Endodermal cell (in vitro differentiated cells): ENCODE measurements at places on chromosomes 1 and 21.
A peak's percentile ranks its signal among the peaks of the same experiment; 100 is the strongest.

DNA sequence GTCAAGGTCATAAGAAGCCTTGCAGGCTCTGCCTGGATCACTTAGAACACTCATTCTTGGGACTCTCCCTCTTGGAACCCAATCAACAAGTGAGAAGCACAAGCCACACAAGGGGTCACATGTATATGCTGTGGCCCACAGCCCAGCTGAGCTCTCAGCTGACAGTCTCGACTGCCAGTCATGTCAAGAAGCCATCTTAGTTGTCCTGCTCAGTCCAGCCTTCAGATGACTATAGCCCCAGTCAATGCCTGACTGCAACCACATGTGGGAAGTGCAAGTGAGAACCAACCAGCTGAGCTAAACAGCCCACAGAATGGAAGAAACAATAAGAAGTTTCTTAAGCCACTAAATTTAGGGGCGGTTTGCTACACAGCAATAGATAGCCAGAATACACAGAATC lies 356.0 kb downstream of the KCNH1 start:
- H3K4me1 ChIP-seq, result no peaks in the 10 kb centered on the region
- no peak overlapping the region for H3K27ac ChIP-seq
- no peaks in the 10 kb centered on the region for H3K27me3 ChIP-seq
- DNase-seq, result no peak
- no peaks in the 10 kb centered on the region for H3K36me3 ChIP-seq

DNA sequence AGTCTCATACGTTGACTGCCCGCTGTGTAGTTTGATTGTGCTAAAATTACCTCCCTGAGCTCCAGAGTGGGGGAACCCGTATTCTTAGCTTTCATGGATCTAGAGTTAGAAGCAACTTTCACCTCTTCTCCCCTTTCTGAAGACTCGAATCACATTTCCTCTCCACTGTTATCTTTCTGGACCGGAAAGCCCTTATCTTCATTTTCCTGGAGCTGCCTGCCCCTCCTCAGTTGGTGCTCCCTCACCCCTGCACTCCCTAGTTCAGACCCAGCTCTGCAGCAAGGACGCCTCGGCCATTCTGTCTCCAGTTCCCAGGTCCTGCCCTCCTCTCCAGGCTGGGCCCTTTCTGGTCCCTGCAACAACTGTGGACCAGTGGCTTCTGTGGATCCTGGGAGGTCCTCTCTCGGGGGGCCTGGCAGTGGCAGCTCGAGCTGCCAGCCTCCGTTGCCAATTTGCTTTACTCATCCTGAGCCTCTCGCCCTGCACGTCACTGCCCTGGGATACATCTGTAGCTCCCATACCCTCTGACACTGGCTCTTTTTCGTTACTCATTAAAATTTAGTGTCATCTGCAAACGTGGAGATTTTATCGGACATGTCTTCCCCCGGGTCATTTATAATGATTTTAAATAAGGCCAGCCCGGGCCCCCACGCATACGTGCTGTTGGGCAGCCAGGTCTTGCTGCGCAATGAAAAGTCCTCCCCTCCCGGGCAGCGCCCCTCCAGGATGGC lies 141.5 kb upstream of the VAMP3 start:
- no peaks in the 10 kb centered on the region for H3K36me3 ChIP-seq
- no peaks in the 10 kb centered on the region for H3K4me1 ChIP-seq
- DNase-seq, result no peak
- no peak overlapping the region for H3K27ac ChIP-seq
- no peak overlapping the region for H3K4me3 ChIP-seq
- no peaks in the 10 kb centered on the region for H3K27me3 ChIP-seq

DNA sequence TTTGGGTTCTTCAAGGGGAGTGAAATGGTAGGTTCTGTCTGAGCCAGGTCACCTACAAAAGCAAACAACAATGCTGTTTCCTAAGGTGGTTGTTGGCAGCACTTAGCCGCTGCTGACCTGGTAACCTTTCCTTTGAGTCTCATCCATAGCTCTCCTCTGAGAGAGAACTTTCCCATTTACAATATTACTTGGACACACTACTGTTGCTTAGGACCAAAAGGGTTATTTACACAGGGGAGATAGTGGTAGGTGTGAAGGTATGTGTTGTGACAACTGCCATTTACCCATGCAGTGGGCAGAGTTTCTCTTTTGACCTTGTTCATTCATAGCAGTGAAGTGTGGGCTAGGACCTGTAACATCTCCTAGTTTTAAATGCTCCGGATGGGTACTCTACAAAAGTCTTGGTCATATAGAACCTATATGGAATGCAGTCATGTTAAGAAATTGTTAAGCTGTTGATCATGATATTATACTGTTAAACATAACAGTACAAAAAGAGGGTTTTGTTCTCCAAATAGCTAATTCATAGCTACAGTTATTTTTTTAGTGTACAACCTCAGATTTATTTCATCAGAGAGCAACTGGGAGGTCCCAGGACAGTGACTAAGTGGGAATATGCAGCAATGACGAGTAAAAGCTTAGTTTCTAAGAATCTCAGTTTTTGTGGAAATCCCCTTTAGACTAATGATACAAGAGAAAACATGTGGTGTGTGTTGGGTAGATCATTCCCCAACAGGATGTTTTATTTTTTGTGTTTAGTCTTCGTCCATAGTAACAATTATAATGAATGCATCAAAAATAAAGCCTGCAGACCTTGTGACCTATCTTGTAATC lies 219.7 kb downstream of the NFIA start:
- H3K36me3 ChIP-seq, result no peaks in the 10 kb centered on the region
- peaks cover 14% of the 10 kb centered on the region for H3K4me1 ChIP-seq
- no peaks in the 10 kb centered on the region for H3K27me3 ChIP-seq
- H3K4me3 ChIP-seq, result no peak overlapping the region
- no peak for DNase-seq

- no peaks in the 10 kb centered on the region for H3K4me1 ChIP-seq
- H3K27ac ChIP-seq, result peak within 1 kb of the TSS; percentile 26
- peak; percentile 79 for DNase-seq
- no peaks in the 10 kb centered on the region for H3K36me3 ChIP-seq
- peak within 1 kb of the TSS; percentile 85 for H3K4me3 ChIP-seq
Observed at GRCh38 chr1:235866205-235866912, at the start of gene LYST. Gene LYST, minus strand, starts transcription at chr1:235866906. Its CDS starts 36,489 bp downstream, at chr1:235830417.

DNA sequence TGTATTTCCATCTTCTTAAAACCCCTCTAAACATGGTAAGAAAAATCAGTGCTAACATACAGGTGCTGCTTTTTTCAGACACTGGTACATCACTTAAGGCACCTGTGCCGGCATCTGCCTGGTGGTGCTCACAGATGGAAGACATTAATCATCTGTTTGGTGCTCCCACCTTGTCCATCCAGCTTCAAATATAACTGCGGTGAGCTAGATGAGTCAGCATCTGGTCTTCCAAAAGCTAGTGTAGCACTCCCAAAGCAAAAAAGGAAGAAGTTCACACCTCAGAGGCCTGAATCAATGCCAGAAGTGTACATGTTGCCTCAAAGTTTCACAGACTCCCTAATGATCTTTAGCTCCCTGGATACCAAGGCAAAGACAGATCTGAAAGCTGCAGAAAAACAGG lies 44.4 kb downstream of the TM2D1 start:
- peaks cover 27% of the 10 kb centered on the region for H3K27me3 ChIP-seq
- H3K36me3 ChIP-seq, result peaks cover 17% of the 10 kb centered on the region
- H3K4me3 ChIP-seq, result no peak overlapping the region
- no peaks in the 10 kb centered on the region for H3K4me1 ChIP-seq
- DNase-seq, result no peak
- H3K27ac ChIP-seq, result no peak overlapping the region

GRCh38 chr1:214120191-214120590 lies 132.4 kb downstream of the PROX1 start:
- no peaks in the 10 kb centered on the region for H3K36me3 ChIP-seq
- no peak overlapping the region for H3K4me3 ChIP-seq
- DNase-seq, result no peak
- H3K27me3 ChIP-seq, result no peaks in the 10 kb centered on the region
- H3K4me1 ChIP-seq, result peaks cover 6% of the 10 kb centered on the region

- peaks cover 28% of the 10 kb centered on the region for H3K4me1 ChIP-seq
- no peak overlapping the region for H3K4me3 ChIP-seq
- no peaks in the 10 kb centered on the region for H3K36me3 ChIP-seq
- H3K27me3 ChIP-seq, result no peaks in the 10 kb centered on the region
- DNase-seq, result peak; percentile 38
Observed at GRCh38 chr1:93769777-93770176, 88.1 kb upstream of the BCAR3 start.

DNA sequence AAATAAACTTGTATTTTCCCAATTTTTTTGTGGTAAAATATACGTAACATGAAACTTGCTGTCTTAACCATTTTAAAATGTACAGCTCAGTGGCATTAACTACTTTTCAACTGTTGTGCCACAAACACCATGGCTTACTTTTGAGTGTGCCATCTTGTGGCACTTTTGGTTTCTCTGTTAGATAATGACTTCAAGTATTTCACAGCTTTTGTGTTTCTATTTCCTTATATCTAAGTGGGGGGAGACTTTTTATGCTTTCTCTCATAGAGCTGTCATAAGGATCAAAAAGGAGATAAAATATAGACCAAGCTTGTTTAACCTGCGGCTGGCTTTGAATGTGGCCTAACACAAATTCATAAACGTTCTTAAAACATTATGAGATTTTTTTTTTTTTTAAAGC lies 44.3 kb downstream of the CDC14A start:
- H3K27me3 ChIP-seq, result no peaks in the 10 kb centered on the region
- no peak for DNase-seq
- H3K4me1 ChIP-seq, result no peaks in the 10 kb centered on the region
- H3K36me3 ChIP-seq, result peaks cover 33% of the 10 kb centered on the region

DNA sequence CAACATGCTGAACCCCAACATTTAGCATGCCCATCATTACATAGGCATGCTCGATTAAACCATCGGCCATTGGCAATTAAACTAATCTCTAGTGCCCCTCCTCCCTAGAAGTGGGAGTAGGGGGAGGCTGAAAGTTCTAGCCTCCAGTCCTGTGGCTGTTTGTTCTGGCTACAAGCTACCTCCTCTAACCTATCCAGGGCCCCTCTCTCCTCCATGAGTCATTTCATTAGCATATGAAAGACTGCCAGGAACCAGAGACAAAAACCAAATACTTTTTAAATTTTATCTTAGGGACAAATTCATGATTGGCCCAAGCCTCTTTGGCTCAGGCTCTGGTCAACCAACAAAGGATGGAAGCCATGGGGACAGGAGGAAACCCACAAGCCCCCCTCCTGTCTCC lies 231.1 kb downstream of the CACNA1E start:
- H3K36me3 ChIP-seq, result no peaks in the 10 kb centered on the region
- no peak overlapping the region for H3K4me3 ChIP-seq
- no peaks in the 10 kb centered on the region for H3K4me1 ChIP-seq
- peaks cover 94% of the 10 kb centered on the region for H3K27me3 ChIP-seq
- H3K27ac ChIP-seq, result no peak overlapping the region

GRCh38 chr1:54754486-54755285 lies 9.6 kb downstream of the PARS2 start:
- H3K27me3 ChIP-seq, result peaks cover 10% of the 10 kb centered on the region
- H3K36me3 ChIP-seq, result peaks cover 13% of the 10 kb centered on the region
- H3K4me3 ChIP-seq, result no peak overlapping the region
- no peaks in the 10 kb centered on the region for H3K4me1 ChIP-seq
- H3K27ac ChIP-seq, result no peak overlapping the region

DNA sequence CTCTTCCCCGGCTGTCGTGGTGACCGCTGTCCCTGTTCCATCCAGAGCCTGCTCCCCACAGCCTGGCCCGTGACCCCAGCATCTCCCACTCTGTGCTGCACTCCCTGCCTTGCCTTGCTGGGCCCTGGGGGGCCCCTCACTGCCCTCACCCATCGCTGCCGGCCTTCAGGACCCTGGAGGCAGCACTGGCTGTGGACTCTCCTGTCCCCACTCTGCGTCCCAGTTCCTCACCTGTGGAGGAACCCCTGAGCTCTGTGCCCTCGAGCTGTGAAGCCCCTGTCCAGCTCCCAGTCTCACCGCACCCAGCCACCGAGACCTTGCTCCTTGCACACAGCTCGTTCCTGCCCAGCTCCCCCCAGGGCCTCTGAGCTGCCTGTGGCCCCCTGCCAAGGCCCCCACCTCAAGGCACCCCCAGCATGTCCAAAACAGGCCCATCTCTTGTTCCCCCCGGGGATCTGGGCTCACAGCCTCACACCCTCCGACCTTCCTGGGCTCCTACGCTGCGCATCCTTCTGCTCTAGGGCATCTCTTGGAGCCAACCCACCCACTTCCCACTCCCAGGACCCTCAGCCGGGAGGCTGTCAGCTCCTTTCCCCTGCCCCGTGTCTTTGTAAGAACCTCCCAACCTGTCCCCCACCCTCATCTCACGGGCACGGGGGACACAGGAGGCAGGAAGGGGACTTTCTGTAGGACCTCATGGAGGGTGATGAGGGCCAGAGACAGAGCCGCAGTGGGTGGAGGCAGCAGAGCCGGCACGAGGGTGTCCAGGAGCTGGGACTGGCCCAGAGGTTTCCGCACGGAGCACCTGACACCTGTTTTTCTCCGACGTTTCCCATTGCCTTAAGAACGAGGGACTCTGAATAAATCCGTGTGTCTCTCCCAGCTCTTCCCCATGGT lies 109.3 kb downstream of the WDR4 start:
- H3K27ac ChIP-seq, result no peak overlapping the region
- H3K4me3 ChIP-seq, result no peak overlapping the region
- H3K36me3 ChIP-seq, result peaks cover 65% of the 10 kb centered on the region
- no peaks in the 10 kb centered on the region for H3K4me1 ChIP-seq
- no peak for DNase-seq

DNA sequence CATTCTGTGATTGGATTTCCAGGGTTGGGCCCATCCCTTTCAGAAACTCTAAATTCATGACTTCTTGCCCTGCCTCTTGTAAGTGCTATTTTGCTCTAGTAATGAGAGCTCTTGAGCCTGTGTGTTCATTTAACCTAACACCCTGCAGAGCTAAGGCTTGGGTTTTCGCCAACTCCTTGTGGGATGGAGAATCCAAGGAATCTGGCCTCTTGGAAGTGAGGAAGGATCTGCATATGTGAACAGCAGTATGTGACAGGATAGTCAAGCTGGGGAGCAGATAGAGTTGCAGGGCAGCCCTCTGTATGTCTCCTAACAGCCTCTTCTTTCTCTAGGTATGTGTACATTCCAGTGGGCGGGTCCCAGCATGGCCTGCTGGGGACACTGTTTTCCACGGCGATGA lies 258.9 kb downstream of the HHAT start:
- no peaks in the 10 kb centered on the region for H3K27me3 ChIP-seq
- DNase-seq, result peak; percentile 49
- no peaks in the 10 kb centered on the region for H3K36me3 ChIP-seq
- H3K27ac ChIP-seq, result no peak overlapping the region

DNA sequence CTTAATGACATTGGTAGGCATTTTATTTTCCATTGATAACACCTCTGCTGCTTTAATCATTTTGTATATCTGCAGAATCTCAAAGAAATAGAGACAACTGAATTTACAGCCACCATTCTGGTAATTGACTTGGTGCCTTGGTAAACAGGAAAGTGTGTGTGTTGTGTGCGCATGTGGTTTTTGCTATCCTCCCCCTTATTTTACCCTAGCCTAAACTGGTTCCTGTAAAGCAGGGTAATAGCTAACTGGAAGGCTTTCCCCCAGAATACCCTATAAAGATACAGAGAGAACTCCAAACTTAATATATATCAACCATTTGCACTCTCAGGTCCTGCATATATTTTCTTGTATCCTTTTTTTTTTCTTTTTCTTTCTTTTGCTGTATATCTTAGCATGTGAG lies 149.5 kb upstream of the ADGRL4 start:
- no peak overlapping the region for H3K27ac ChIP-seq
- H3K4me3 ChIP-seq, result no peak overlapping the region
- H3K36me3 ChIP-seq, result no peaks in the 10 kb centered on the region
- no peaks in the 10 kb centered on the region for H3K4me1 ChIP-seq
- no peak for DNase-seq
